ENCODE measurements at places on chromosomes 13 and 19. TPM values are rescaled to one million over a fixed set of nuclear protein-coding genes. Genes with fewer than 3 reads are reported as not detected.

Gene PLIN5
- total RNA-seq = not detected

DNA sequence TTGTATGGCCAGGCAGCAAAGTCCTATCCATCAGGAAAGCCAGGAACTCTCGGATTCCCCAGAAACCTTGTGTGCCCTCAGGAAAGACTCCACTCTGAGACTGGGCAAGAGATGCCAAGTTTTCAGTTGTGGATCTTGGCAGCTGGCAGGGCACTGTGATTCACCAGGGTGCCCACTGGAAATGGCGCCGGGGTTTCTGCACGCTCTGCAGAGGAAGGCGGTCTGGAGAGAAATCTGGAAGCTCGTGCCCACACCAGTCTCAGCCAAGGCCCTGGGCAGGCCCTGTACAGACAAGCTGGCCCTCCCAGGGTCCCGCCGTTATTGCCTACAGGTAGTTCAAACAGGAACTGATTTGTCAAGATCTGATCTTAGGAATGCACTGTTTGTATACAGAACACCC, 4.9 kb downstream of the NAPA start:
- DNase-seq = no peak

GRCh38 chr19:41993612-41994483, at the start of gene ATP1A3:
TSS of gene ATP1A3 (minus strand) at chr19:41994230. CDS start at chr19:41994076, 154 bp downstream.
- peak; percentile 42 for DNase-seq

DNA sequence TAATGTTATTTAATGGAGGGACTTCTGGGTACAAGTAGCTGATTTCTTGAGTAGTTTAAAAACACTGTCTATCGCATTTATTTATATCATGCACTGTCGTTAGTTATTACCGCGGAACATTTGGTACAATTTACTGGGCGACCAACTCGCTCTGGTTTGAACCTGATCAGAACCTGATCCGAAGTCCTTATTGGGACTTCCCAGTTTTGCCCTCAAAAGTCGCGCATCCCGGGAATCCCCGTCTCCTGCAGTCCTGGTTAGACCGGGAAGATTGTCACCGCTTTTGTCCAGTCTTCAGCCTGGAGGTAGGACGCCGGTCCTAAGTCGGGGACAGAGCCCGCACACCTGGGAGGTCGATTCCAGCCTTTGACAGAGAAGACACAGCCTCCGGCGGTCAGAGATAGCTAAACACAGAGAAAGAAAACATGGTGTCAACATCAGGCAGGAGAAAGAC, 694 bp downstream of the CLN5 start:
- no peak for DNase-seq

- DNase-seq = no peak
These were observed 95.1 kb downstream of the CAB39L start for GRCh38 chr13:49348751-49349150.

GRCh38 chr19:42388851-42389489, 1.1 kb downstream of the CNFN start:
- no peak for DNase-seq

Gene SMIM44
- not detected for total RNA-seq

Gene ATXN8OS
- total RNA-seq = not detected

DNA sequence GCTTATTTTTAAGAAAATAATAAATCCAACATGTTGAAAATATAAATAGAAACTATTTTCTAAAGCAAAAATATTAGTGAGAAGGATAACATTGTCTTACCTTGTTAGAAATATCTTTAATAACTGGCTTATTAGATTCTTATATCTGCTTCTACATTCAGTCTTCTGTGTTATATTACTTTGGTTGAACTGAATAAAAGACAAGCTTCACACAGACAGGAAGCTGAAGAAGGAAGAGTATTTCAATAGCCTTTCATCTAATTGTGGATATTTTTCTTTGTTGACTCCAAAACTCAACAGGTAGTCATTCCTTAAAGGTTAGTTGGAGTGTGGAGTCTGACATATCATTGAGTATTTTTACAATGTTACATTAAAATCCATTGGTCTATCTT, 10.9 kb downstream of the SETDB2 start:
- no peak for DNase-seq

DNA sequence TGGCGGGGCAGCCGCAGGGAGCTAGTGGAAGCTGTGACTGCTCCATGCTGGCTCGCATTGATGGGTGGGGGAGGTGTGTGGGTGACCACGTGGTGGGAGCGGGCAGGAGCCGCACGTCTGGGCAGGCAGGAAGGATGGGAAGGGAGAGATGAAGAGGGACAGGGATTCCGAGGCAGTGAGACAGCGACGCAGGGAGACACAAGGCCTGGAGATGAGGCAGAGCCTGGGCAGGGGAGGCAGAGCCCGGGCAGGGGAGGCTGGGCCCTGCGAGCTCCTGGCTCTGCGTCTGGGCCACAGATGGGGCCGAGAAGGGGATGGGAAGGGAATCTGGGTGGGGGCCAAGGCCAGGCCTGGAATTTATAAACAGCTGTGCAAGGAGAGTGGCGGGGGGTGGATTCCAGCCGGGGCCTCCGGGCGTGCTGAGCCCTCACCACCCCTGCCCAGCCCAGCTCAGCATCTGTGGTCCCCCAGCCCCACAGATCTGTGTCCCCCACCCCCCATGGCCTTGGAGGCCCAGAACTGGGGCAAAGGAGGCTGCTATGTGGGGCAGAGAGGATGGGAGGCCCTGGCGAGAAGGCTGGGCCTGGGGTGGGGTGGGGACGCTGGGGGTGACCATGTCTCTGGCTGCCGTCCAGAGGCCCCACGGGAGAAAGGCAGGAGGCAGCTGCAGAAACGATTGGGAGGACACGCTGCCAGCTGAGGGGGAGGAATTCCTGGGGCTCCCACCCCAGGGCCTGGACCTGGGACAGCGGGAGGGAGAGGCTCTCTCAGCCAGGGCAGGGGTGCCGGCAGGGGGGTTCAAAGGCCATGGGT, 6.0 kb downstream of the EHD2 start:
- peak; percentile 98 for DNase-seq

Gene MRPL4
- total RNA-seq = 87.4 TPM

DNA sequence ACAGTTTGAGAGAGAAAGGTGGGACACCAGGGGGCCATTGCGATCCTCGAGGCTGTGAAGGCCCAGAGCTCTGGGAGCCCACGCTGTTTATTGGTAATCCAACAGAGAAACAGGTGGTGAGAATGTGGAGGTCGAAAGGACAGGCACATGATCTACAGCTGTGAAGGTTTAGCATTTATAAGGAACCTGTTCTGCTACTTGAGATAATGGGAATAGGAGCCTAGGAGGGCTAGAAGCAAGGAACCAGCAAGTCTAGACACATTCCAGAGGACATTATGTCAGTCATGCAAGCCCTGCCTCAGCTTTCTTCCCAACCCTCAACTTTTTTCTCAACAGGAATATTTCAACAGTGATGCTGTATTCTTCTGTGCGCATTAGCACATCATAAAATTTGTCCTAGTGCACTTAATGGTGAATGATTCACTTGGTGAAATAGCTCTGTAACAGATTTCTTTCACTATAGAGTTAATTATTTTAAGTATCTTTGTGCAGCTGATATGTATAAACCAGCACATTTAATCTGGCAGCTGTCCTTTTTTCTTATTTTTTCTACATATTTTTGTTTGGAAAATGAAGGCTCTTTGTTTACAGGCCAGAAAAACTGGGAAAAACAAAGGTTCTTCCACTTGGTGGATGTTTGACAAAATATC, 25.4 kb downstream of the ZNF90 start:
- no peak for DNase-seq

- no peak for DNase-seq
These were observed 166.1 kb downstream of the ITGBL1 start for GRCh38 chr13:101618440-101619187.

GRCh38 chr13:114027046-114027715, 53.3 kb upstream of the C13orf46 start:
- no peak for DNase-seq

DNA sequence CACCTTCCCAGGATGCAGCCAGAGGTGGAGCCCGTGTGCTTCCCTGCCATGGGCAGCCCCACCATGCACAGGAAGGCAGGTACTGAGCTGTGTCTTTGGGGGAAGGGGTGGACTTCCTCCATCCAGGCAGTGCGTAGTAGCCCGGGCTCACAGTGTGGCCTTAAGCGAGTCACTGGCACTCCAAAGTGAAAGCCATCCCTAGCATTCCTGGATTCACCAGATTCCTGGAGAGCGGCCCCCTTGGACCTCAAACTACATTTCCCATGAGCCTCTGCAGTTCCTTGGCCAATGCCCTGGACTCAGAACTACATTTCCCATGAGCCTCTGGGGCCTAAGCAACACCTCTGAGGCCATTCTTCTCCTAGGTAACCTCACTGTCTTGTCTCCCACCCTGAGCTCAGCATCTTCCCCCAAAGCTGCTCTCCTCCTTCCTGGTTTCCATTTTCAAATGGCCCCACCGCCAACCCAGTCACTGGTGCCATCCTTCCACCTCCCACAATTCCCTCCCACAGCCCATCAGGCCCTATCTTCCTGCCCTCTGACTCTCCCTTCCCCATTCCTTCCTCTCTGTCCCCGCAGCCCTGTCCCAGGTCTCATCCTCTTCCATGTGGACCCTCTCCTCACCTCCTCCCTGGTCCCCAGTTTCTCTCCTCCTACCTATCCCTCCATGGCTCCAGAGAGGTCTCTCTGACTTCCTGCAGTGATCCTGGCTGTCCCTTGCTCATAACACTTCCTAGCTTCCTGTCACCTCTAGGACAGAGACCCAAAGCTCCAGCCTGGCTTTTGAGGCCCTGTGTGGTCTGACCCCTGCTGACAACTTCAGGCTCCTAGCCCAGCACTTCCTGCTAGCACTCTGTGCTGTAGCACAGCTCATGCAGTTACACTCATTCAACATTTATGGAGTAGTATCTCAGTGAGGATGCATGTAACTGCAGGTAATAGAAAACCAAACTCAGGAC, at the start of gene C19orf81:
Gene C19orf81, plus strand, starts transcription at position 13 of the 959 bp plus-strand sequence. Its CDS starts 0 bp downstream, at position 13.
- no peak for DNase-seq

DNA sequence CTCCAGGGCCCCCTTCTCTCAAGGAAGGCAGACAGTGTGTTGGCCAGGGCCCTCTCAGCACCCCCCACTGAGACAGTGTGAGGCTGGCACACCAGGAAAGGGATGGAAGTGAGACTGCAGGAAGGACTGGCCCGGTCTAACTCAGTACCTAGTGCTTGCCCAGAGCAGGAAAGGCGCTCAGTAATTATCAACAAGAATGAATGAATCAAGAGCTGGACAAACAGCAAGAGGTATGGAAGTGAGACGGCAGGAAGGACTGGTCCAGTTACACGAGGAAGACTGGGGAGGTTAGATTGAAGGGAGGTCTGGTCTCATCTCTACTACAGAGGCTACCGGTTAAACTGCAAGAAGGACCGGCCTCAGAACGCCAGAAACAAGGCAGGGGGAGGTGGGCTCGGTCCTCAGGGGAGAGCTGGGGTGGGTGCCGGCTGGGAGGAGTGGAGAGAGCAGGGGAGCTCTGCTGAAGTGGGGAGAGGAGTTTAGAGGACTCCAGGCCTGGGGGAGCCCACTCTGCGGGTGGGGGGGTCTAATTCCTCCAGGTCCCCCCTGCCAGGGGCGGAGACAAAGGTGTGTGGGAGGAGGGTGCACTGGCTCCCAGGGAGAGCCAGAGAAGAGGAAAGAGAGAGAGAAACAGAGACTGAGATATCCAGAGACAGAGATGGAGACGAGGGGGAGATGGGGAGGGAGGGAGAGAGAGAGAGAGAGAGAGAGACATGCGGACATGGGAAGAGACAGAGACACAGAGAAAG, 1.1 kb downstream of the SLC8A2 start:
- no peak for DNase-seq

DNA sequence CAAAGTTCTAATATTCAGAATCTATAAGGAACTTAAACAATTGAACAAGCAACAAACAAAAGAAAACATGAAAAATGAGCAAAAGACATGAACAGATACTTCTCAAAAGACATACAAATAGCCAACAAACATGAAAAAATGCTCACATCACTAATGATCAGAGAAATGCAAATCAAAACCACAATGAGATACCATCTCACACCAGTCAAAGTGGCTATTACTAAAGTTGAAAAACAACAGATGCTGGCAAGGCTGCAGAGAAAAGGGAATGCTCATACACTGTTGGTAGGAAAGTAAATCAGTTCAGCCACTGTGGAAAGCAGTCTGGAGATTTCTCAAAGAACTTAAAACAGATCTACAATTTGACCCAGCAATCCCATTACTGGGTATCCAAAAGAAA, 74.3 kb downstream of the CRYL1 start:
- no peak for DNase-seq

Gene HPN
- total RNA-seq = not detected

DNA sequence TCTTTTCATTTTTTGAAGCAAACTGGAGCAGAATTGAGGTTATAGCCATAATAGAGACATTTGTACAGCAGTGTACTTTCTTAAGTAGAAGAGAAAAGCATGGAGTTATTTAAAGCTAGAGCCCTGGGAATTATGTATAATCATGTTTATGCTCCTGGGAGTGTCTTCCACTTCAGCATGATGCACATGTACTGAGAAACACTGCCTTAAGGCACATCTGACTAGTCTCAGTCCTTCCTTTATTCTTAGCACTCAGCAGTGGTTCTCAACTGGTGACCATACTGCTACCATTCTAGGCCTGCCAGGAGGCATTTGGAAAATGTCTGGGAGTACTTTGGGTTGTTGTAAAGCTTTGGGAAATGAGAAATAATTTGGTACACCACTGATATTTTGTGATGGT, 45.8 kb downstream of the VWA8 start:
- no peak for DNase-seq

GRCh38 chr13:24060993-24061392, 99.5 kb upstream of the SPATA13 start:
- no peak for DNase-seq

GRCh38 chr19:41958367-41959055, 610 bp downstream of the RABAC1 start:
- peak; percentile 80 for DNase-seq

GRCh38 chr19:17576758-17577456, 21.5 kb downstream of the COLGALT1 start:
- peak; percentile 59 for DNase-seq

DNA sequence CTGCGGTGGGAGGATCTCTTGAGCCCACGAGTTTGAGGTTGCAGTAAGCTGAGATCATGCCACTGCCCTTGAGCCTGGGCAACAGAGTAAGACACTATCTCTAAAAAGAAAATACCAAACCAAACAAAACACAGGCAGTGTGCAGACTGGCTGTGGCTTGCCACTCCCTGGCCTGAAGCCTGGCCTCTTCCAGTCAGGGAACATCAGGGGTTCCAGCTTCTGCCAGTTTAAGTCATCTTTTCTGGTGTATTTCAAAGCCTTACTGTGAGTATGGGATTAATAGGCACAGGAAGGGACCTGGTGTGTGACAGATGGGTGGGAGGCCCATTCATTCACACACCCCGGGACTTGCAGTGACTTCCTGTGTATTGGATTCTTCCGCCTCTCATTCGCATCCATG, 27.0 kb upstream of the F2RL3 start:
- DNase-seq = no peak

- DNase-seq = peak; percentile 71
These were observed at the start of gene ICAM1 for GRCh38 chr19:10270616-10271394. TSS of gene ICAM1 (plus strand) at chr19:10271120. CDS start at chr19:10271160, 40 bp downstream.

Gene RETN
- total RNA-seq = not detected

DNA sequence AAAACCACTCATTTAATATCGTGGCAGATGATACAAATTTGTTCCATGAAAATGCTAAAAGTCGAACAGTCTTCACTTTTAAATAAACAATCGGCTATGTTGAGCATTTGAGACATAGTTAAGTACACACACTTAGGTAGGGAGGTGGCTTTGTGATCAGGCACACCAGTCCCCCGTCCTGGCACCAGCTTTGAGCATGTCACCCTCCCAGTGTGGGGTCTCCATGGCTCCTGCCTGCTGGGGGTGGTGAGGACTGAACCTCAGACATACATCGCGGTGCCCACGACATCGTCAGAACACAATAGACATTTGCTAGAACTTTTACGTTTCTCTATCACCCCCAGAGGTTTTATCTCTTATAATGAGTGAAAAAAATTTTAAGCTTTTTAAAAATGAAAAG, 62.0 kb downstream of the RFX2 start:
- DNase-seq = peak; percentile 22

Gene DIRAS1
- not detected for total RNA-seq

Measured in SJSA1 (cell line).